Stimulated activated CD4-positive, alpha-beta T cell treated with anti-CD3 and anti-CD28 coated beads, Interleukin-15, amount 100 ng/mL, for 1 hour (primary cell): ENCODE measurements at places on chromosomes 7 and 10.
A peak's percentile ranks its signal among the peaks of the same experiment; 100 is the strongest.

- no peak for DNase-seq
Observed at GRCh38 chr10:9291081-9291480, 1236.6 kb downstream of the GATA3 start.

GRCh38 chr7:91041141-91041540 is 223.1 kb upstream of the FZD1 start:
- no peak for DNase-seq

DNA sequence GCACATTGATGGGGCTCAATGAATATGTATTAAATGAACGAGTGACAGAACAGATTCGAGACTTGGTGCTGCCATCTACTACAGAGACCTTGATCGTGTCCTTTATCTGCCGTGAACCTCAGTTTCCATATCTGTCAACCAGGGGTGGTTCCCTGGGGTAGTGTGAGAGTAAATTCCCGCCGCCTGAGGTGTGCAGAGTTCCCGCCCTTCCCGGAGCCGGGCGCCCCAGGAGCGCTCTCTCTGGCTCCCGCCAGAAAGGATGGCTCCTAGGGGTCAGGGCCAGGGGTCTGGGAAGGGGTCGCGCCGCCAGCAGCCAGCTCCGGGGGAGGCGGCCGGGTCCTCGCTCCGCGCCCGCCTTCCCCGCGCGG is 333 bp upstream of the PLCE1 start:
- DNase-seq, result no peak

DNA sequence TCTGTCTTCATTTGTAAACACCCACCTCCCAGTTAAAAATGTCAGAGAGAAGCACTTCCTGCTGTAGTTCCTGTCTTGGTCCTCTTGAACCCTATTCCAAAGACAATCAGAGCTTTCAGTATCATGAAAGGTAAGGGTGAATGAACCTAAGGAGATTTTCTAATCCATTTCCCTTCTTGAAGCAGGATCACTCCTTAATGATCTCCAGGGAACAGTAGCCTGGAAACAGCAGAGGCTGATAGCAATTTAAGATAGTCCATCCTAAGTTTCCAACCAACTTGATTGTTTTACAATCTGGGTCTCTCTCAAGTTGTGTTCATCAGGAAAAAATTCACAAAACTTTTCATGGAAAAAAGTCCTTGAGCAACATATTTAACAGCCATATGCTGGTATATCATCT is 273.6 kb downstream of the NEBL start:
- no peak for DNase-seq

DNA sequence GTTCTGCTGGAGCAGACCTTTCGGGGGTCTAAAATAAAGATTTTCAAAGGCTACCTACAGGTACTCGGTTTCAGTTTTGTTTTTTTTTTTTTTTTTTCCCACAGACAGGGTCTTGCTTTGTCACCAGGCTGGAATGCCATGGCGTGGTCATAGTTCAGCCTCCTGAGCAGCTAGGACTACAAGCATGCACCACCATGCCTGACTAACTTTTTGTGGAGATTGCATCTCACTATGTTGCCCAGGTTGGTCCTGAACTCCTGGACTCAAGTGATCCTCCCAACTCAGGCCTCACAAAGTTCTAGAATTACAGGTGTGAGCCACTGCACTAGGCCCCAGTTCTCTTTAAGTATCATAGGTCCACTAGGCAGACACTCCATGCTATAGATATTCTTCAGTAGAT is 34.5 kb downstream of the BAMBI start:
- DNase-seq, result no peak

- no peak for DNase-seq
Observed at GRCh38 chr10:72242675-72243074, 26.6 kb upstream of the ASCC1 start.

GRCh38 chr10:31319602-31320549 is 860 bp downstream of the ZEB1 start:
- peak; percentile 38 for DNase-seq

GRCh38 chr7:132806834-132807233 is 230.6 kb upstream of the PLXNA4 start:
- no peak for DNase-seq

DNA sequence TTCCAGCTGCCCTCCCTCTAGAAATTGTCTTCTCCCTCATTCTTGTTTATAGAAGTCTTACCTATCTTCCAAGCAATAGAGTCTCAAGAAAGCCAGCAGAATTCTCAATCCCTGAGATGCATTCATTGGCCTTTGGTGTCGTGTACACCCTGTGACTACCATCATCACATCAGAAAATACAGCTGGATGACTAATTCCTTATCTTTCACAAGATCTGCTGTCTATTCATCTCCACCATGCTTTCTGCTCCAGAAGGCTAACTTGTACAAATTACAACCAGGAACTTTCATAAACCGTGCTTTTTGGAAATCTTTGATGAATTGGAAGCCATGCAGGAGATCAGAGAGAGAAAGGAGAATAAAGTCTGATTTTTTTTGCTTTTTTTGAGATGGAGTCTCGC is 1062.9 kb upstream of the GHITM start:
- no peak for DNase-seq

- DNase-seq, result no peak
Observed at GRCh38 chr10:35103882-35104281, 13.7 kb upstream of the CUL2 start.

GRCh38 chr10:26503911-26504310 is 65.8 kb downstream of the APBB1IP start:
- DNase-seq, result no peak

DNA sequence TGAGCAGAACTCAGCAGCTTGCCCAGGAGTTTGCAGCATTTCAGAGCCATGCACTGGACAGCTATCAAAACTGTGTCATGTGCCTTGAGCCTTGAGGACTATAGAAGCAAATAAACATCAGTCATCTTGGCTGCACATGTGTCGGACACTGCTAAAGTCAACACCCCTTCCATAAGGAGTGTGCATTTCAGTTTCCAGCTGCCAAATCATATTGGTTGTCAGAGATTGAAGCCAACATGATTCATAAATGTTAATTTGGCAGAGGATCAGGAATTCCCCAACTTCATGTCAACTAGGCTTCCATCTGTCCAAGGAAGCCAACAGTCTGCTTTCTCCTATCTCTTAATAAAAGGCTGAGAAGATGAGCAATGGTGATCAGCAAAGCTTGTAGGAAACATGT is 32.8 kb downstream of the SLC16A12 start:
- no peak for DNase-seq

DNA sequence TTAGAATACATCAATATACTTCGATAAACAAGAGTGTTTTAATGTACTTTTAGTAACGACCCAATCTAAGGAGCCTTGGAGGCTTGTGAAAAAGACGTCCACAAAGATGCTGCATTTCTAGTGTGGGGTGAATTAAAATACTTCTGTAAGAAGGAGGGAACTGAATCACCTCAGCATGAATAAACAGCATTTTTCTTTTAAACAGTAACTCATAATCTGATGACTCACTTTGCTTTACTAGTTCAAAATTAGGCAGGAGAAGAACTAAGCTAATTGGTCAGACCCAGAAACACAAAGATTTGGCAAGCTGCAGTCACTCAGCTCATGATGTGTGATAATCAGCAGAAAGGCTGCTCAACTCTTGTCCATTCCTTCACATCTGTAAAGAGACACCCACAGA is 24.2 kb downstream of the NCOA4 start:
- DNase-seq, result no peak
